Right lung (tissue), 10 donors: ENCODE measurements at places on chromosomes 4 and X. TPM values are rescaled to one million over a fixed set of nuclear protein-coding genes. Genes with fewer than 3 reads are reported as not detected.

GRCh38 chrX:130756233-130756632, 146.8 kb downstream of the ENOX2 start:
- no peak for DNase-seq

DNA sequence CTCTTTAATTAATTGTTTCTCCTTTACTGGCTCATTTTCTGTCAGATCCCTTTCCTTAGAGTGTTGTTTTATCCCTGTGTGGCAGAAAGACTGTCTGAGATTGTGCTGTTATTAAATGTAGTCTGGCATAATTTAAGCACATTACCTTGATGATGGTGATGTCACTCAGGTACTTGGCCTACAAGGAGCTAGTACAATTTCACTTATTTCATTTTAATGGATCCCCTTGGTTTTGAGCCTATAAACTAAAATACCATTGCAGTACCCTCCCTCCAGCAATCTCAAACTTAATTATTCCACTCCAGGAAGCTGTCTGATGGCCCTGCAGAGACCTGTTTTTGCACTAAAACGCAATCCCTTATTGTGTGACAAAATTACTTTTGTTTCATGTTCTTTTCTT, 968.6 kb downstream of the ADGRL3 start:
- DNase-seq, result no peak

GRCh38 chr4:153223930-153224329, 19.7 kb downstream of the TRIM2 start:
- no peak for DNase-seq

- DNase-seq, result no peak
Observed at GRCh38 chrX:48580662-48581061, 6.4 kb downstream of the RBM3 start.

DNA sequence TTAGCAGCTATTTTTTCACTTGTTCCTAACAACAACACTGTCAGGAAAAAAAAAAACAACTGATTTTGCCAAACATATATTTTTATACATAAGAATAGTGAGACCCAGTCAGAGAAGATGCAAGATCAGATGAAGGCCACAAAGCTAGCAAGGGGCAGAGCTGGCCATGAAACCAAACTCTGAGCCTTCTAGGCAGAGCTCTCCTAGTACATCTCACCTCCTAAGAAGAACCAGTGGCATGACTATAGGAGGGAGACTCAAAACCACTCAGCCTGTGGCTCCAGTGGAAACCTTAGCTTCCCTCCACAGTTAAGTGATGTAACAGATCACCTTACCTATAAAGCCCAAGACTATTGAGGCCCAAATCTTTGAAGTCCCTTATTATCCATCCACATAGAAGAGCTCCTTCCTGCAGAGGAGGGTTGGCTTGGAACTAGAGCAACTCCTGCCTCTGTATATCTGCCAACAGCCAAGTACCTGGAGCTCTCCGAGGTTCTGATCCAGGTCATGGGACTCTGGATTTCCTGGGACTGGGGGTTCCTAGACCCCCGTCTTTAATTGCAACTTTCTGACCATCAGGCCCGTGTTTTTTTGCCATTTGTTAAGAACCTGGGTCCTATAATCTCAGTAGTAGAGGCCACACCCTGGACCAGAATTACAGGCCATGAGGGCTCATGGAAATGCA, 136.5 kb downstream of the SH3KBP1 start:
- DNase-seq, result no peak

DNA sequence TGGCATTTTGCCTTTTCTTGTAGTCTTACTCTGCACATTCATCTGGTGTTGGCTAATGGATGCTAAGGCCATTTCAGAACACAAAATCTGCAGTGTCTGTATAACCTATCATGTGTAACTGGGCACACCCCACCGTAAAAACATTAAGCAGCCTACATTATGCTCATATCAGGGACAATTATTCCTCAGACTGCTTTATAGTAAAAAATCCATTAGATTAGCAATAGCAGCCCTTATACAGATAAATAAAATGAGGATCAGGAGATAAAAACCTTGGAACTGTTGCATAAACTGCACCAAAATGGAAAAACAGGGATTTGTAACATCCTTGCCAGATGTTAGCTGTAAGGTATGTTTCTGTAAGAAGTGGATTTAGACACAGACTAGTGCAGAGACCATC, 288.8 kb downstream of the HS3ST1 start:
- DNase-seq, result no peak

PPP1R2C gene
- not detected for polyA plus RNA-seq

CYSLTR1 gene
- 1.8 TPM for polyA plus RNA-seq

C4orf36 gene
- 10.6 TPM for polyA plus RNA-seq
